ENCODE measurements at places on chromosomes 5 and 9. TPM values are rescaled to one million over a fixed set of nuclear protein-coding genes. Genes with fewer than 3 reads are reported as not detected.
A peak's percentile ranks its signal among the peaks of the same experiment; 100 is the strongest.

DNA sequence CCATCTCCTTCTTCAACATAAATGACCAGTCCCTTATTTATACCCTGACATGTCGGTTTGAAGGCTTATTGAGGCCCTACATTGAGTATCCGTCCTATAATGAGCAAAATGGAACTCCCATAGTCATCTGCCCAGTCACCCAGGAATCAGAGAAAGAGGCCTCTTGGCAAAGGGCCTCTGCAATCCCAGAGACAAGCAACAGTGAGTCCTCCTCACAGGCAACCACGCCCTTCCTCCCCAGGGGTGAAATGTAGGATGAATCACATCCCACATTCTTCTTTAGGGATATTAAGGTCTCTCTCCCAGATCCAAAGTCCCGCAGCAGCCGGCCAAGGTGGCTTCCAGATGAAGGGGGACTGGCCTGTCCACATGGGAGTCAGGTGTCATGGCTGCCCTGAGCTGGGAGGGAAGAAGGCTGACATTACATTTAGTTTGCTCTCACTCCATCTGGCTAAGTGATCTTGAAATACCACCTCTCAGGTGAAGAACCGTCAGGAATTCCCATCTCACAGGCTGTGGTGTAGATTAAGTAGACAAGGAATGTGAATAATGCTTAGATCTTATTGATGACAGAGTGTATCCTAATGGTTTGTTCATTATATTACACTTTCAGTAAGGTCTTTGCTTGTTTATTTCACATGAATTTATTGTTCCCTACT lies 38.2 kb upstream of the BTNL3 start:
- DNase-seq, result no peak

DNA sequence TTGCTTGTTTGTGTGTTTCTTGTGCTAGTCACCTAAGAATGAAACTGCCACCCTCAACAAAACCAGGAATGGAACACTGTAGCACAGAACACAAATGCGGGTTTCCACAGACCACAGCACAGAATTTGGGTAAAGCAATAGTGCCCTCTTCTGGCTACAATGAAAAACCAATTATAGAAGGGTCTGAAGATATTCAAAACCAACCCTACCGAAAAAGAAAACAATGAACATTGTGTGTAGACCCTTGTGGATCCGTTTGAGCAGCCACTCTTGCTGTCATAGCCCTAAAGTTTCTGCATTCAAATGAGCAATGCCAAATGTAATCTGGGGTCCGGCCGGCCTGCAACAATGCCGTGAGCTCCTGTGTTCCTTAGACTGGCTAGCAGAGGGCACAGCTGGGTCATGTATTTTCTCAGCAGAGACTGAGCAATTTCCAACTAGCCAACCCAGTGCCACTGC lies 8.3 kb upstream of the ENC1 start:
- no peak for DNase-seq

REXO4 gene
- total RNA-seq, result 27.5 TPM

PDGFRB gene
- total RNA-seq, result 97.8 TPM

GRCh38 chr5:75588666-75589065 lies 22.6 kb upstream of the ANKDD1B start:
- DNase-seq, result no peak

PSD2 gene
- total RNA-seq, result 0.23 TPM

- no peak for DNase-seq
Observed at GRCh38 chr5:73314395-73315257, 134.0 kb downstream of the FOXD1 start.

GRCh38 chr5:179954434-179954833 lies 46.7 kb upstream of the TBC1D9B start:
- DNase-seq, result no peak

- peak; percentile 66 for DNase-seq
Observed at GRCh38 chr5:150640311-150641005, at the start of gene SYNPO. SYNPO (plus strand) TSS chr5:150640660; CDS start chr5:150648276, 7,616 bp downstream.

DNA sequence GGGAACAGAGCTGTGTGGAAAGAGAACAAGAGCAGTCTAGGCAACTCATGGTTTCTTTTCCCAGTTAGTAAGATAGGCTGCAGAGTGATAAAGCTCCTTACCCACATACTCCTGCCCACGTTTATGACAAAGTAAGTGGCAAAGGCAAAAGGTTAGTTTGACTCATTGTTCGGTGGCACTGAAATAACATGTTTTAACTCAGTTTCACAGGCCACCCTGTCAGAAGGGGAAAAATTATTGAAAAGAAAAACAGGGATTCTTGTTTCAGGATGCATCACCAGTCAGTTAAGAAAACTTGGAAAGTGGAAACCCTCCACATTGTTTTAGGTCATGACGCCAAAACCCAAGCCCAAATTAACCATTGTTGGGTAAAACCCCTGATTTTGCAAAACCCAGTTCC lies 22.3 kb upstream of the DAB2 start:
- no peak for DNase-seq

PCDHA11 gene
- total RNA-seq, result 2.9 TPM

DNA sequence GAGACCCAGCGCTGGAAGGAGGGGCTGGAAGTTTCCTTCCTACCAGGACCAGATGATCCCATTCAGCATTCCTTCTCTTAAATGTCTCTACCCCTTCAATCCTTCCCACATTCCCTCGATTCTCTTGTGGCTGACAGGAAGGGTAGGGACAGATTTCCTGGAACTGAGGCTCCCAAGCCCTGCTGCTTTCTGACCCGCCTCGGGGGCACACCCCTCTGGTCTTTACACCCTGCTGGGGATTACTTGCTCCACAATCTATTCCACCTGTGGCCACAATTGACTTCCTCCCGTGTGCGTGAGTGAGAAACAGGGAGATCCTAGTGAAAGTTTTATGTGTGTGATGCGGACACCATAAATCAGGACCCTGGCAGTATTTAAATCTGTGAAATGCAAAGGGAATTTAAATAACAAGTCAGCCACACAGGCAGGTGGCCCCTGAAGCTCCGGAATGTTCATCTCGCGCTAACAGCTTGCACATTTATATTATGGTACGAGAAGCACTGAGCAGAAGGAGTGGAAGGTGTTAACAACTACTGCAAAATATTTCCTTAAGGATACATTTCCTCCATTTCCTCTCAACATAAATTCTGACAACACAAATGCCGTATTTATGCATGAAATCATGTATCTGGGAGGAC lies 237.5 kb downstream of the SLIT3 start:
- DNase-seq, result no peak

ECM2 gene
- total RNA-seq, result 8.2 TPM

GRCh38 chr9:85483208-85483607 lies 258.5 kb downstream of the AGTPBP1 start:
- DNase-seq, result no peak

TIMD4 gene
- total RNA-seq, result 0.29 TPM

GRCh38 chr5:140869555-140869886 lies 764 bp downstream of the PCDHA11 start:
- no peak for DNase-seq

- DNase-seq, result no peak
Observed at GRCh38 chr9:112037281-112038016, 137.6 kb downstream of the SUSD1 start.

- peak; percentile 68 for DNase-seq
Observed at GRCh38 chr5:136308212-136308795, 57.0 kb downstream of the TRPC7 start.

DNA sequence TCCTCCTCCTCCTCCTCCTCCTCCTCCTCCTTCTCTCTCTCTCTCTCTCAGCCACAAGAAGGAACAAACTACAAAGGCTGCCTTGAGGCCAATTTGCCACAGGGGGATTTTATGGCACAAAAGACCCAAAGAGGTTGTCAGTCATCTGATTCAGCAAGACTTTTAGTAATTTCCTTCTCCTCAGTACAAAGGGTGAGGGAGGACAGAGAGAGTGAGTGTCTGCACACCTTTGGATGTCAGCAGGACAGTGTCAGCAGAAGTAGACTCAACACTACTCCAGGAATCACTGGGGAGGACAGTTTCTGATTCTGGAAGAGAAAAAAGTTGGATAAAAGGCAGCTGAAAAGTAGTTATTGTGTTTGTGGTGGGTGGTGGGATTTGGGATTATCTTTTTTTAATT lies 13.6 kb downstream of the TIMD4 start:
- DNase-seq, result no peak

DNA sequence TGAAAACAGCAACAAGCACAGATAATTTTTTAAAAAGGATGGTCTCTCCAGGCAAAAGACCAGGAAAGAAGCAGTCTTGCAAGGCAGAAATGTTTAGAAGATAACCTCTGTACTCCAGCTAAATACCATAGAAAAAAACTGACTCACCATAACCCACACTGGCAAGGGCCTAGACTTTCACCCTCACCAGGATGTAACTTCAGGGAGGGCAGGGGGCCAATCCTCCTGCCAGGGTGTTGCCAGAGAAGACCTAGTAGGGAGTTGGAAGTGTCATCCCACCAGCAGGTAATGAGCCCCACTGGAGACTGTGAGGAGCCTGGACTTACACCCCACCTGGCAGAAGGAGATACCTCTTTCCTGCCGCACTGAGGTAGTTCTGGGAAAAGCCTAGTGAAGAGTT lies 97.6 kb downstream of the PRELID2 start:
- DNase-seq, result no peak

- DNase-seq, result no peak
Observed at GRCh38 chr9:133064241-133065069, 2.7 kb downstream of the CEL start.

- no peak for DNase-seq
Observed at GRCh38 chr5:20949636-20950035, 961.6 kb upstream of the CDH18 start.

ST6GALNAC4 gene
- 42.1 TPM for total RNA-seq

DNA sequence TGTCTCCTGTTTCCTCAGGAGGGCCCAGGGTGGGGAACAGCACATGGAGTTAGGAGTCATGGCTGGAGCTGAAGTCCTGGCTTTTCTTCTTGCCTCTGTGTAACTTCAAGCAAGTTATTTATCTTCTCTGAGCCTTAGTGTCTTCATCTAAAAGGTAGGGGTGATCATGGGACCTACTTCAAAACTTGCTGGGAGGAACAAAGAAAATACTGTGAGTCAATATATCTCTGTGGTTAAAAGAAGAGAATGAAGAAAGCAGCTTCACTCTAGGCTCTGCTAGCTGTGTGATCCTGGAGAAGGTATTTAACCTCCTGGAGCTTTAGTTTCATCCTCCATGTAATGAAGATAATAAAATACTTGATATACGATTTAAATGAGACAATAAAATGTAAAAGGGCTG lies 26.5 kb downstream of the AFAP1L1 start:
- no peak for DNase-seq

Measured in mucosa of gallbladder (tissue), 1 donor.